ENCODE measurements at places on chromosomes 3 and 15. TPM values are rescaled to one million over a fixed set of nuclear protein-coding genes. Genes with fewer than 3 reads are reported as not detected.
A peak's percentile ranks its signal among the peaks of the same experiment; 100 is the strongest.

- H3K36me3 ChIP-seq, result no peaks in the 10 kb centered on the region
- no peak overlapping the region for H3K4me3 ChIP-seq
- H3K27ac ChIP-seq, result no peak overlapping the region
Measured at GRCh38 chr3:151347432-151347831, 18.1 kb upstream of the P2RY13 start.

GRCh38 chr3:123769356-123769743 lies 114.8 kb downstream of the MYLK start:
- H3K36me3 ChIP-seq, result no peaks in the 10 kb centered on the region
- no peak overlapping the region for H3K4me3 ChIP-seq
- H3K27me3 ChIP-seq, result no peaks in the 10 kb centered on the region
- DNase-seq, result no peak
- no peaks in the 10 kb centered on the region for H3K4me1 ChIP-seq

DNA sequence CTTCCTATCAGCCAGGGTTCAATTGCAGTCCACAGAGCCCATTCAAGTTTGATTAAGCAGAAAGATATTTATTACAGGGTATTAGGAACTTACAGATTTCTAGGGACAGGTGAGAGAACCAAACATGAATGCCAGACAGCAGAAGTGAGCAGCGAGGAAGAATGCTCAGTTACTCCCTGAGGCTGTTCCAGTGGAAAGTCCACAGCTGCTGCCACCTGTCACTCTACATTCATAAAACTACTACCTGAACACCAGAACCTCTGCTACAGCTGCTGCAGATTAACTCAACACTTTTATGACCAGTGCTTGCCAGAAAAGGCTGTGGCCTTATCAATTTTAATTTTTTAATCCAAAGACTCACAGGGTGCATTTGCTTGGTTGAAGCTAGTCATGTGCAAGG lies 325.4 kb upstream of the ONECUT1 start:
- H3K27ac ChIP-seq, result no peak overlapping the region
- DNase-seq, result no peak
- no peaks in the 10 kb centered on the region for H3K27me3 ChIP-seq

- H3K36me3 ChIP-seq, result no peaks in the 10 kb centered on the region
- H3K27ac ChIP-seq, result no peak overlapping the region
- no peak for DNase-seq
- H3K27me3 ChIP-seq, result no peaks in the 10 kb centered on the region
- H3K4me1 ChIP-seq, result no peaks in the 10 kb centered on the region
Measured at GRCh38 chr3:144128108-144128892, 156.7 kb downstream of the DIPK2A start.

GRCh38 chr15:64193971-64194370 lies 31.1 kb upstream of the PPIB start:
- H3K4me3 ChIP-seq, result no peak overlapping the region
- no peak overlapping the region for H3K27ac ChIP-seq
- H3K4me1 ChIP-seq, result no peaks in the 10 kb centered on the region
- no peak for DNase-seq

DNA sequence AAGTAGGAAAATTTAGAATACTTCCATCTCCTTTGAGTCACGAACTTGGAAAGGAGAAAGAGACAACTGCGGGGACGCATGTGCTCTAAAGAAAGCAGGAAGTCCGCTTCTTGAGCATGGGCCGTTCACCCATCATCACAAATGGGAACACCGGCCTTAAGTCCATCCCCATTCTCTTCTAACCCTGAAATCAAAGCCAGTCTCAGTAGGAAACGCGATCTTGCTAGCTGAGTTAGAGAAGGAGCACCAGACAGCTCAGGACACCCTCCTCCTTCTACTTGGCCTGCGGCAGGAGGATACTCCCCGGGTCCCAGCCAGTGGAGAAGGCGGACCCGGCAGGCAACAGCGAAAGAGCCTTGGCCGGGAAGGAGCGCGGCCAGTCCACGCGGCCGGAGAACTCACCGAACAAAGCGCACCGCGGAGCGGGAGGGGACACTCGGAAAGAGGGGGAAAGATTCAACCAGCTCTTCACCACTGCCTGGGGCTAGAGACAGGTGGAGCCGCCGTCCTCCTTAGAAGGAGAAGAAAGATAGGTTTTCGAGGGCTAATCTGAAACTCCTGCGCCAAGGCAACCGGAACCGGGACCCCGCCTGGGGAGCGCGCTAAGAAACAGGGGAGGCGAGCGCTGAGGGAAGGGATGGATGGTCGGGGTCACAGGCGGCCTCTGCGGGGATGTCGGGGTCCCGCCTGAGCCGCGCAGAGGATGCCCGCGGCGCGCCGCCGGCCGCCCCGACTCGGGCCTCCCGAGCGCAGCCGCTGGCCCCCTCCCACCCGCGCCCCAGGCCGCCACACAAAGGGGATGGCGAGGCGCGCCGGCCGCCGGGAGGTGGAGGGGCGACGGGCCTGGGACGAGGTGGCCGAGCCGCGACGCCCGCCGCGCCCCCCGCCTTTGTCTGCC lies 818 bp downstream of the SLC4A7 start:
- H3K4me3 ChIP-seq, result peak overlapping the region; percentile 77
- no peaks in the 10 kb centered on the region for H3K36me3 ChIP-seq
- DNase-seq, result peak; percentile 49
- peak overlapping the region; percentile 71 for H3K27ac ChIP-seq
- no peaks in the 10 kb centered on the region for H3K27me3 ChIP-seq

GRCh38 chr15:89502867-89503595 lies 6.6 kb upstream of the RHCG start:
- H3K27me3 ChIP-seq, result no peaks in the 10 kb centered on the region
- peaks cover 59% of the 10 kb centered on the region for H3K4me1 ChIP-seq
- H3K4me3 ChIP-seq, result no peak overlapping the region
- H3K36me3 ChIP-seq, result no peaks in the 10 kb centered on the region
- peak; percentile 67 for DNase-seq

DNA sequence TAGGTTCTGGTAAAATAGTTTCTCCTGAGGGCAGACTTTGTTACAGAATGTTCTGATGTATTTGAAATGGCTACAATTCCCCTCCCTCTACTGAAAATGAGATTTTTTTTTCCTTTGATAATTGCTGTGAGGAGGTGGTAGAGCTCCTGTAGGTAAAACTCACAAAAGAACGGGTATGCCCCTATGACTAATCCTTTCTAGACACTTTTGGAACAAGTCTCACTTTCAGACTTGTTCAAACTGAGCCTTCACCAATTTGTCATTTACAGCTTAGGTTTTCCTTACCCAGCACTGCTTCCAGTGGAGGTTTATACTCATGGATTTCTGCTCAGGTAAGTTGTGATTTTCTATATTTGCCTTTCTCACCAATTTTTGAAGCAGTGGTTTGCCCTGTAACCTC lies 115.6 kb downstream of the NLGN1 start:
- H3K4me3 ChIP-seq, result no peak overlapping the region
- H3K4me1 ChIP-seq, result no peaks in the 10 kb centered on the region
- DNase-seq, result no peak

GRCh38 chr3:105767776-105768175 lies 101.0 kb downstream of the CBLB start:
- no peak overlapping the region for H3K27ac ChIP-seq
- no peaks in the 10 kb centered on the region for H3K4me1 ChIP-seq
- H3K36me3 ChIP-seq, result no peaks in the 10 kb centered on the region
- no peak overlapping the region for H3K4me3 ChIP-seq
- H3K27me3 ChIP-seq, result no peaks in the 10 kb centered on the region

GRCh38 chr3:165768680-165769079 lies 68.5 kb downstream of the BCHE start:
- H3K4me3 ChIP-seq, result no peak overlapping the region
- no peaks in the 10 kb centered on the region for H3K36me3 ChIP-seq
- DNase-seq, result no peak

DNA sequence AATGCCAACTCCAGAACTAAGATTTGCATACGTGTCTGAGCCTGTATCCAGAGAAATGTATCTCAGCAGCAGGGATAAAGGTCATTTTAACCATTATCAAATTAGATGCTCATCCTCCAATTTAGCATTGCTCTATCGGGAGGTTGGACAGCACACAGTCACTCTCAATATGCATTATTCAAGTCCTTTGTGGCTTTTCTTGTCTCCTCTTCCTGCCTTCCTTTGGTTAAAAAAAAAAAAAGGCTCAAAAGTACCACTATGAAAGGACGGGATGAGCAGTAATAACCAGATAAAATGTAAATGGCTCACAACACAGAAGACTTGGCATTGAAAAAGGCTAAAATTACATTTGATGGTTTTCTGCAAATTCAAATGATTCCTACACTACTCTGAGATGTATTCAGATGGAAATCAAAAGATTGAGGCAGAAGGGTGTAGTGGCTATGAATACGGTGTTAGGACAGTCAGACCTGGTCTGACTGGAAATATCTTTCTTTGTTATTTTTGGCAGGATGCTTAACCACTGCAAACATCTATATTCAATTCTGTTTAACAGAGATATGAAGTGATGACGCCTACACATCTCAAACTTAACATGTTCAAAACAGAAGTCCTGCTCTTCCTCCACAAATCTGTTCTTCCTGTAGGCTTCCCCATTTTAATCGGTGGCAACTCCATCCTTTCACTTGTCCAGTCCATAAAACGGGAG lies 109.6 kb downstream of the ADAMTS9 start:
- H3K27me3 ChIP-seq, result no peaks in the 10 kb centered on the region
- H3K27ac ChIP-seq, result no peak overlapping the region
- no peaks in the 10 kb centered on the region for H3K4me1 ChIP-seq
- no peak overlapping the region for H3K4me3 ChIP-seq
- H3K36me3 ChIP-seq, result no peaks in the 10 kb centered on the region
- DNase-seq, result no peak

- H3K27me3 ChIP-seq, result no peaks in the 10 kb centered on the region
- H3K36me3 ChIP-seq, result no peaks in the 10 kb centered on the region
- no peak for DNase-seq
- H3K4me3 ChIP-seq, result no peak overlapping the region
- no peaks in the 10 kb centered on the region for H3K4me1 ChIP-seq
- H3K27ac ChIP-seq, result no peak overlapping the region
Measured at GRCh38 chr3:128863560-128863959, 15.9 kb upstream of the ACAD9 start.

- H3K36me3 ChIP-seq, result no peaks in the 10 kb centered on the region
- H3K27me3 ChIP-seq, result no peaks in the 10 kb centered on the region
- H3K27ac ChIP-seq, result peak overlapping the region; percentile 98
- peak overlapping the region; percentile 24 for H3K4me3 ChIP-seq
- DNase-seq, result peak; percentile 89
Measured at GRCh38 chr15:91965501-91966193, 112.1 kb downstream of the SLCO3A1 start.

DNA sequence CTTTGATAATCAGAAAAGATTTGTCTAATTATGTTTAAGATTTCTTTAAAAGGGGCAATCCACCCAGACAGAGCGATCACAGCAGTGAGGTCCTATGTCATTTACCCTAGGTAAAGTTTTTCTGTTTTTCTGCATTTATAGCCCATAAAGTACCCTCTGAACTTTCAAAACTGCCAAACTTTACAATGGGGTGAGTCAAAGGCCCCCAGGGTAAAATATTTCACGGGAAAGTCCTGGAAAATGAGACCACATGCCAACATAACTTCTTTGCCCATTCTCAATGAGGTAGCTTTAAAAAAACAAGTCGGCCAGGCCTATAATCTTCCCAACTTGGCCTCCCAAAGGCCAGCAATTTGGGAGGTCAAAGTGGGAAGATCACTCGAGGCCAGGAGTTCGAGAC lies 53.0 kb downstream of the SUCLG2 start:
- no peak overlapping the region for H3K27ac ChIP-seq
- DNase-seq, result no peak
- H3K4me1 ChIP-seq, result no peaks in the 10 kb centered on the region
- H3K4me3 ChIP-seq, result no peak overlapping the region
- H3K27me3 ChIP-seq, result no peaks in the 10 kb centered on the region

DNA sequence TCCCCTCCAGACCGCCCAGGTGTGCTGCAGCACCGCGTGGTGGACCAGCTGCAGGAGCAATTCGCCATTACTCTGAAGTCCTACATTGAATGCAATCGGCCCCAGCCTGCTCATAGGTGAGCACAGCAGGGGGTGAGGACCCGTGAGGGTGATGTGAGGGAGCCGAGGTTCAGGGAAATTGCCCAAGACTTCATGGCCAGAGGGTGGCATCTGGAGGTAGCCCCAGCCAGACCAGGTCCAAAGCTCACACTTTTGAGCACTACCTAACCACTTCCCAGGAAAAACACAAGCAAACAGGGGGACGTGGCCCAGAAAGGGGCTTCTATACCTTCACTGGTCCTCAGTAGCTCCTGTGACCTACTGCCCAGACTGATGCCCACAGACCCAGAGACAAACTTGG lies 33.8 kb downstream of the NR1I2 start:
- H3K4me3 ChIP-seq, result no peak overlapping the region
- no peak overlapping the region for H3K27ac ChIP-seq
- H3K36me3 ChIP-seq, result no peaks in the 10 kb centered on the region
- H3K27me3 ChIP-seq, result no peaks in the 10 kb centered on the region

ITGA11 gene
- 0.18 TPM for total RNA-seq

ITPKA gene
- 5.3 TPM for total RNA-seq

CLDN1 gene
- total RNA-seq, result 25.9 TPM

CHRNA7 gene
- total RNA-seq, result not detected

KIF7 gene
- 13.3 TPM for total RNA-seq

DAZL gene
- total RNA-seq, result not detected

KBTBD8 gene
- total RNA-seq, result not detected

LMAN1L gene
- total RNA-seq, result not detected

SIDT1 gene
- 3.3 TPM for total RNA-seq

DIPK2A gene
- 18.7 TPM for total RNA-seq
